ENCODE measurements at places on chromosomes 1 and 21. TPM values are rescaled to one million over a fixed set of nuclear protein-coding genes. Genes with fewer than 3 reads are reported as not detected.
A peak's percentile ranks its signal among the peaks of the same experiment; 100 is the strongest.

DNA sequence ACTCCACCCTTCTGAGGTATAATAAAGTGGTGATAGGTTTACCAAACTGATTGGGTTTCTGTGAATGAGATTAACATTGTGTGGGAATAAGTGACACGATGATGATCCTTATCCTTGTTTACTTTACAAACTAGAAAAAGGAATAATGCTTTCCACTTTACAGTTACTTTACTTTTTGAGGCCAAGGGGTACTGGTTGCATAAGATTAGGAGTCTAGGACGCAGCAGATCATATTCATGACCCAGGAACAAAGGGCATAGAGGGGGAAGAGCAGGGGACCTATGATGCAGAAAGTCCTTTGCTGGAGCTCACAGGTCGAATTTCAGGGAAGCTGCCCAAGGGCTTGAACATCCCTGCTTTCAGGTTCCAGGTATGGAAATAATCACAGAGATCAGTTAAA is 20.4 kb downstream of the FGGY start:
- no peak for DNase-seq

GRCh38 chr1:1325288-1326074 is 879 bp downstream of the CPTP start:
- DNase-seq: peak; percentile 71

DNA sequence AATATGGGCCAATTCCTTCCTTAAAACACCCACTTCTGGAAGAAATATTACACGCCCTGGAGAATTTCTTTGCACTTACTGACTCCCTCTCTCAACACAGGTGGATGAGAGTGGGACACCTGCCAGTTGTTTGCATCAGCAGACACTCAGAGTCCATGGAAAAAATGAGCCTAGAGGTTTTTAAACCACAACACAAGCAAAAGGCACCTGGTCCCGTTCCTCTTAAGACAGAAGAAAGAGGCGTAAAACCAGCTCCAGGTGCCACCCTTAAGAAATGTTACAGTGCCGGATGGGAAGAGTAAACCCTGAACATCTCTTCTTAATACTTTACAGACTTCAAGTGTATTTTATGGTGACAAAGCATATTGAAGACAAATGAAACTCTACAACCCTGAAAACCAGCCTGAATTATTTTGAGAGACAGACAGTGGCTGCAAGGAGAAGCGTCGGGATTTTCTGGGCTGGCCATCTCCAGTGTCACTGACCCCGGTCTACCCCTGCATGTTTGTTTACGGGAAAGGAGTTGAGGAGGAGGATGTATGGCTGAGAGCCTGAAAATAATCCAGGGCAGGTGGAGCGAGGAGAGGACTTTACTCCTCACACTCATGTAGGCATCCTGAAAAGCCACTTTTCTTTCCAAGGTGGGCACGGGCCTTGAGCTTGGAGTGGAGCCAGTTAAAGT is 7.8 kb upstream of the RIPK4 start:
- DNase-seq: no peak

- no peak for DNase-seq
These were observed 19.2 kb upstream of the ID3 start for GRCh38 chr1:23578311-23578996.

GRCh38 chr1:232880354-232880753 is 70.1 kb upstream of the NTPCR start:
- peak; percentile 44 for DNase-seq

DNA sequence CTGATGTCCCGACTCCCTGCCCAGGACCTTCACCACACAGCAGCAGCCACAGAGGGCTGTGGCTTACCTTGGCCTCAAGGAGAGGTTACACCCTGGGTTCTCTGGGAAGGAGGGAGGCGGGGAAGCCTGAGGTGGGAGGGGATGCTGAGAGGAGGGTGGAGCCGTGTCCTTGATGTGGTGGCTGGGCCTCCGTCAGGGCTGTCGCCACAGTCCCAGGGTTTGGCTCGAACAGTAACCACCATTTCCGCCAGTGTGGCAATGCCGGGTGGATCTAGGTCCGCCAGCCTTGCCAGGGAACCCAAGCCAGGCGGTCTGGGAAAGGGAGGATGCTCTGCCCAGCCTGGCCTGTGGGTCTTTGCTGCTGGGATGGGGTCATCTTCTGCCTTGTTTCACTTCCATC is 18.4 kb upstream of the CDCA8 start:
- DNase-seq: peak; percentile 24

DNA sequence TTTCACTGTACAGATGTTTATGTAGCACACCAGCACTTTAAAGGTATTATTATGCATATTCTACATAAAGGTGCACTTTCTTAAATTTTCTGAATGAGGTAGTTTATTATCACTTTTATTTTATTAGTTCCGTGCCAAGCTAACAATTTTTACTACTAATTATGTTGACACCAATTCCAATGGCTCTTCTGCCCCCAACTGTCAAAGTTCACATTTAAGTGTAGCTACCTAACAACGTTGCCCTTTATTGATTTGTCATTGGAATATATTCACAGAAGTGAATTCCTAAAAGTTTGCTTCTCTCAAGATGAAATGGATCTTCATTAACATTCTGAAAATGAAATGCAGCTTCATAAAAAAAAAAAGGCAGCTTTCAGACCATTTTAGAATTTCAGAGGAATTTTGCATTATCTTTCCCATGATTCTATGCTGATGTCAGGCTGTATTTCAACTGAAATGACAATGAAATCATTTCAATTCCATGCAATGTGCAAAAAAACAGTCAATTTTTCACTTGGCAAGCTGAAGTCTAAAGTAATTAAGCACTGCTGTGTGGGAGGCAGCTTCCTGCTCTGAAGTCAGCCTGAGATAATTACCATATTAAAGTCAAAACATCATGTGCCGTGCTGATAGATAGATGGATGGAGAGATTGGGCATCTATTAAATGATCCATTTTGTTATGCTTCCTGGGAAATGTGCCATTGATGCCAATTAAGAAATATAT is 229.2 kb downstream of the TTLL7 start:
- DNase-seq: no peak

DNA sequence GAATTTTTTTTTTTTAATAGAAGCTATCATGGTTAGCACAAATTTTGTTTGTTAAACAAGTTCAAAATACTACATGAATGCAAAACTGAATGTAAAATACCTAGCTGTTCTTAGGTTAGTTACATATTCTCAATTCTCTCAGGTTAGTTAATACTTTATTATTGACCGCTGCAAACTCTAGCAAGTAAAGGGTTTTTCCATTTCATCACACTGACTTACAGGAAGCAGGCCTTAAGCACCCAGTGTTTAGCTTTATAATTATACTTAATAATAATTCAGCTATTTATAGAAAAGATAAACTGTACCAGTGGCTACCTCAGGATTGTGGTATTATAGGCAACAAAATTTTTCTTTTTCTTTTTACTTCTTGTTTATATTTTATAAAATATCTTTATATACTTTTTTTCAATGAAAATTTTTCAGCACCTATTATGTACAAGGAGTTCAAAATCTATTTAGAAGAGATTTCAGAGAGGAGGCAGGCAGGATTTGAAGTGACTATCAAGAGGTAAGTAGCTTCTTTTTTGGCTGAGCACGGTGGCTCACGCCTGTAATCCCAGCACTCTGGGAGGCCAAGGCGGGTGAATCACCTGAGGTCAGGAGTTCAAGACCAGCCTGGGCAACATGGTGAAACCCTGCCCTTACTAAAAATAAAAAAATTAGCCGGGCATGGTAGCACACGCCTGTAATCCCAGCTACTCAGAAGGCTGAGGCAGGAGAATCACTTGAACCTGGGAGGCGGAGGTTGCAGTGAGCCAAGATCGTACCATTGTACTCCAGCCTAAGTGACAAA is 17.9 kb downstream of the PLPP3 start:
- DNase-seq: no peak

GRCh38 chr1:192749349-192749748 is 59.5 kb upstream of the RGS2 start:
- DNase-seq: no peak

DNA sequence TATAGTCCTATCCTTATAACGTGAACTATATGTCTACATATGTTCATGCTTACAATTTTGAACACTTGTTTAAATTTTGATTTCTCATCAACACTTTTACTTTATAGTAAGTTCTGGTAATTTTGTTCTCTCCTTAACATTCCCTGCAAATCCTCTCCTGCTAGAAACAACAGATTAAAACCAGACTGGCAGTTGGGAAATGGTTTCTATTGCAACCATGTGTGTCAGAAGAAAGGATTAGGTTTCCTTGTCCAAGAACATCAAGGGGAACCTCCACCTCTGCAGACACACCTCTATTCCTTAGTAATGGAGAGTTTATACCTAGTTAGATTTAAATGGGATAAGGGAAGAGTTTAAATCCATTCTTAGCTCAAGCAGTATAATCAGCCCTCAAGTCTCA is 3.3 kb upstream of the WARS2 start:
- DNase-seq: no peak

The CHI3L1 gene
- 0.67 TPM for total RNA-seq

The GBP7 gene
- total RNA-seq: not detected

The CRB1 gene
- 0.11 TPM for total RNA-seq
